ENCODE measurements at places on chromosomes 1 and 21.

GRCh38 chr1:8604041-8604945, 213.1 kb downstream of the RERE start:
- no peak for DNase-seq

- no peak for DNase-seq
These were observed 30.7 kb downstream of the NOL9 start for GRCh38 chr1:6523566-6523965.

DNA sequence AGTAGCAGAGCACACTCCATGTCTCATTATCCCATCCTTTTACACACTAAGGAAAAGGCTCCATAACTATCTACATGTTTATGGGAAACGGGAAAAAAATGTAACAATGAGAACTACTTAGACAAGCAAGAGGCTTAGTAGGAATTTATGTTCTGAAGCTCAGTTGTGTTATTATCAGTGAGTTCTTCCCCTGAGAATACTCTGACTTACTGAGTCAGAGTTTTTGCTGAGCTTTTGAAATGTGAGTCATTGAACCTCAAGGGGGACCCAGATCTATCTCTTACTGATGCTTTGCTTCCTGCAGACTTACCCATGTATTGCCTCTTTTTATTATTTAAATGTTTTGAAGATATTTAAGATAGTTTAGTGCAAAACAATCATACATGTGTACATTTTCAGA, 20.1 kb downstream of the CFHR5 start:
- no peak for DNase-seq

- DNase-seq = no peak
These were observed 299.2 kb downstream of the LTN1 start for GRCh38 chr21:28693476-28693875.

GRCh38 chr1:172674831-172675613, 16.1 kb downstream of the FASLG start:
- no peak for DNase-seq

DNA sequence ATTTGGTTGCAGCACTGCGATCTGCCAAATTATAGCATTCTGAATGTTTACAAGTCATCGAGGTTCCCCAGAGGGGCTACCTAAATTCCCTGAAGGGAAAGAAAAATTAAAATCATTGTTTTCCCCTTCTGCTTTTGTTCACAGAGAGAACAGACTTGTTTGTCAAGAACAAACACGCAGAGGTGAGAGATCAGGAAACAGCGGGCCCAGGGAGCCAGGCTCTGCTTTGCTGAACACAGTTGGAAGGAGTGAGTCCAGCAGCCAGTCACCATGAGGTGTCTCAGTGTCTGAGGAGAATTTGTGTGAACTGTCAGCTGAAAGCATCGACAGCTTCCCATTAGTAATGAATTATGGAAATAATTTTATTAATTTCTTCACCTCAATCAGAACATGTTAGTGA, 52.5 kb downstream of the RWDD3 start:
- DNase-seq = no peak

DNA sequence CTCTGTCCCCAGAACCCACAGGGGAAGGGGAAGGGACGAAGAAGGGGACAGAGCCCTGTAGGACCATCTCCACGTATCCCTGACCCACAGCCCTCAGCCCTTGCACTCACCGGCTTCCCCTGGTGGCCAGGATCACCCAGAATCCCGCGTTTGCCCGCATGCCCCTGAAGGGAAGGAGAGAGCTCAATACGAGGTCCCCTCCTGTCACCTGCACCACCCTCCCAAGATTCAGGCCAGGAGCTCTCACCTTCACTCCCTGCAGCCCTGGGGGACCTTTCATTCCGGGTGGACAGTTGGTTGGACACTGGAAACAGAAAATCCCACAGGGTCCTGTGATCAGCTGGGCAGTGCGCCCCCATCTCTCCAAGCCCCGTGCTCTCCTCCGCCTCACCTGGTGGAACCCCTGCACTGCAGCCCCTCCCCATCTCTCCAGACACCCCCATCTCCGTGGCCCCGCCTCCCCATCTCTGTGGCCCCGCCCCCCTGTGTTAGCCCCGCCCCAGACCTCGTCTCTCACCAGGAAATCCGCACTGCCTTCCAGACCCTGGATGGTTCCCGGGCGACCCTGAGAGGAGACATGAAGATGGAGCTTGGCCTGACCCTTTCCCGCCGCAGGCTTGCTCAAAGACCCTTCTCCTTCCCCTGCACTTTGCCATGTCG, 6.0 kb downstream of the COL9A2 start:
- DNase-seq = peak; percentile 71

DNA sequence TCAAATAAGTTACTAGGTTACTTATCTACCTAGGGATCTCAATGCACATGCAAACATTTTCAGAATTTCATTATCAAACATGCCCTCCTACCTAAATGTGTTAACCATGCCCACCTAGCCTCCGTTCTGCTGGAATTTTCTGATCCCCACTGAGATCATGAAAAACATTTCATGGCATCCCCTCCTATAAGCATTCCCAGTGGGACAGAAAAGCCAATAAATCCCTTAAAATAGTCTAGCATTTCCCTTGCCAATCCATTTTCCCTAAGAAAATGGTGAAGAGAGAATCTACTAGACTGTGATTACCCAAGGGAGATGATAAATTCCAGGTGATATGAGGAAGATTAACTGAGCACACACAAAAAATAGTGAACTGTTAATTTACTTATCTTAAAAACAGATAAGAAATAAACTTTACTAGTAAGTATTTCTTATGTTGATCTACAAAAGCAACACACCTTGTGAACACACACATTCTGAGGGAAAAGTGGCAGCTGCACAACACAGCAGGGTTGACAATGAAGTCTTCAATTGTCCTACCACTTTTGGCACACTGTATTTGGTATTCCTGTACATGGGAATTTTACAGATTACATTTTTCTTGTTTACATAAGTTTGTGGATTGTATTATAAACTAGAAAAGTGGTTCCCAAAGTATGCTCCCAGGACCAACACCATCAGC, 49.6 kb downstream of the ARID4B start:
- no peak for DNase-seq

DNA sequence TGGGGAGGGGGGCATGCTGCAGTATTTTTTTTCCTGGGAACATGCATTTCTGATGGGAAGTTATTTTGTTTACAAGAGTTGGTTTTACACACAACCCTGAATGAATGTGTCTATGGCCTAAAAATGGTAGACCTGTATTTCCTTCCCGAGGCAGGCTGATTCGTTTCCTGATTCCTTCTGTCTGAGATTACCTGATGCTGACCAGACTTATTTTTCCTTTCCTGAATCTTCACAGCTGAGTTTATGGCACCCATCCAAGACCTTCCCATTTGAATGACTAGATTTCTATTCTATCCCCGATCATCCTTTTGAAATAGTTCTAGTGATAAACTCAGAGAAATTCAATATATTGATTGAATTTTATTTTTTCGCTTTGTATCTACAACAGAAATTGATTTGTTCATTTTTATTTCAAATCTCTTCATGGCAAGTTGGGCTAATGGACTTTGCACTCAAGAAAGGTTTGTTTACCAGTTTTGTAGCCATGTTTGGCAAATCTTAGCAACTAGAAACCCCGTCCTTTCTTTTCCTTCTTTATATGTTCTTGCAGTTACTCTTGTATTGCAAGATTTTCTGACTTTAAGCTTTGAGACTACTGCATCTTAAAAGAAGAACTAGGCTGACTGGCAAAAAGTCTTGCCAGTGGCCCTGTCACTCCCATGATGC, 15.9 kb upstream of the PLEKHM2 start:
- DNase-seq = no peak

- no peak for DNase-seq
These were observed 22.1 kb upstream of the CITED4 start for GRCh38 chr1:40884055-40884795.

- DNase-seq = no peak
These were observed 7.4 kb downstream of the PTPRF start for GRCh38 chr1:43538143-43538487.

DNA sequence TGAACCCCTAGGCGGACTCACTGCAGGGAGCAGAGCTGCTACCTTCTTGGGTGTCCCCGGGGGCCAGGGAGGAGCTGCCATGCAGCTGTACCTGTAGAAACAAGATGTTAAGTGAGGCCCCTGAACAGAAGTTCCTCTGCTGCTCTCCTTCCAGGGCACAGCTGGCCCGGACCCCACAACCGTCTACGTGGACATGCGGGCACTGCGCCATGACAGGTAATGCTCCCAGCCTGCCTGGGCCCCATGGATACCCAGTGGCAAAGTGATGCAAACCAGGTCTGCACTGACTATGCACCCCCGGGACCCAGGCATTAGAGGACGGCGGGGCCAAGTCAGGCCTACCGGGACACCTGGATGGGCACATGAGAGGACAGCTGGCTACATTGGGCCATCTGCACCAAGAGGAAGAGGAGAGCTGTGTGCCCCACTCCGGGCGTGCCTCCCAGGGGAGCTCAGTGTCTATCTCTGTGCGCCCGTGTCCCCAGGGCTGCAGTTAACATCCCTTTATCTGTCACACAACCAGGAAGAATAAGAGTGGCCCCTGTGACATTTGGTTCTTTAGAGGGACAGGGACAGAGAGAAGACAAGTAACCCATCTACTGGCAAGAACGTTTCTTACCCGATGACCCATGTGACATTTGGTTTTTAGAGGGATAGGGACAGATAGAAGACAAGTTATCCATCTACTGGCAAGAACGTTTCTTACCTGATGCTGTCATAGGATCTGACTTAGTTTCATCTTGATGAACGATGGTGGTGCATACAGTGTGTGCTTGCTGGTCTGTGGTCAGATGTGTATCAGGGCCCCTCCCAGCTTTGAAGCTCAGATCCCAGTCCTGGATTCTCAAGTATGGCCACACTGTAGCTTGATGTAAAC, 44.1 kb downstream of the S100B start:
- DNase-seq = no peak

DNA sequence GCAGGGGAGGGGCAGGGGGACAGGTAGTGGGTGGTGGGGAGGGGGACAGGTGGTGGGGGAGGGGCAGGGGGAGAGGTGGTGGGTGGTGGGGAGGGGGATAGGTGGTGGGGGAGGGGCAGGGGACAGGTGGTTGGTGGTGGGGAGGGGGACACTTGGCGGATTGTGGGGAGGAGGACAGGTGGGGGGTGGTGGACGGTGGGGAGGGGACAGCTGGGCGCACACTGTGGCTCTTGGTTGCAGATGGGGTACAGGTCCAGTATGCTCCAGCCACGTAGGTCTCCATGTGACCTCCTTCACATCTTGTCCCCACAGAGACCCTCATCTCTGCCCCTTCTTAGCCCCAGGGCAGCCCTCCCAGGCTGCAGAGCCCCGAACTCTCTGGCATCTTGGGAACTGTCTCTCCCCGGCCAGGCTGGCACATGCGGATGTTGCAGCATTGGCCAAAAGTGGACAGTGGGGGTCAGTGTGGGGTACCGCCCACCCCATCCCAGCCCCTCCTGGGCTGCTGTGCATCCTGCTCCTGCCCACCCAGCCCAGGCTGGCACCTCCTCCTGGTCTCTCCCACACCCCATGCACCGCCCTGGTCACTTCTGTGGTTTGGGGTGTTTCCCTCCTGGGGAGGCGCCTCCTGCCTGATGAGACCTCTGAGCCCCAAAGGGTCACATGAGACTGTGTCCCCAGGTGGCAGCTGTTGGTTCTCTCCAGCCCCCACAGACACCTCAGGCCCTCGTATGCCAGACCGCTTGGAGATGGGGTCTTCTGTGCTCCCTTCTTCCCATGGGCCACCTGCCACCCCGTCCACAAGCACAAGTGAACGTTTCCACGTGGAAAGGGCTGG, 7.6 kb upstream of the SLC19A1 start:
- DNase-seq = peak; percentile 65

GRCh38 chr1:34806396-34806795, 13.6 kb downstream of the GJA4 start:
- DNase-seq = no peak

- no peak for DNase-seq
These were observed 13.4 kb downstream of the ATF3 start for GRCh38 chr1:212621949-212622305.

DNA sequence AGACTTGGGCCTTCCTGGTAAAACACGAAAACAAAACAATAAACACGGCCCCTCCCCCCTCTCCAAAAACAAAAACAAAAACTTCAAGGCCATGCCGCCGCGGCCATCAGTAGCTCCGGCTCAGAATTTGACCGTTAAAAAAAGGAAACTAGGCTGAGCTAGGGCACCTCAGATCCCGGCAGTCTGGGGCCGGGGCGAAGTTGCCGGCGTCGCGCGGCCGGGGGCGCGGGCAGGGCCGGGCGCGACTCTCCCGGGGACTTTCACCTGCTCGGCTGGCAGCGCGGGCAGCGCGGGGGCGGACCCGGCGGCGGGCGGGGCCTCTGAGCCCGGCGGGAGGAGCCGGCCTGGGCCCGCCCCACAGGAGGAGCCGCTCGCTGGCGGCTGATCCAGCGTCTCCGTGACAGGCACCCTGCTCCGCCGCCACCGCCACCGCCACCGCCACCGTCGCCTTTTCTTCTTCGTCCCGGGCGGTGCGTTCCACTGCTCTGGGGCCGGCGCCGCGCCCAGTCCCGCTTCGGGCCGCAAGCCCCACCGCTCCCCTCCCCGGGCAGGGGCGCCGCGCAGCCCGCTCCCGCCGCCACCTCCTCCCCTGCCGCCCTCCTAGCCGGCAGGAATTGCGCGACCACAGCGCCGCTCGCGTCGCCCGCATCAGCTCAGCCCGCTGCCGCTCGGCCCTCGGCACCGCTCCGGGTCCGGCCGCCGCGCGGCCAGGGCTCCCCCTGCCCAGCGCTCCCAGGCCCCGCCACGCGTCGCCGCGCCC, at the start of gene NOS1AP:
Gene NOS1AP, plus strand, starts transcription at position 358 of the 760 bp plus-strand sequence. CDS start 487 bp downstream, outside the sequence.
- peak; percentile 74 for DNase-seq

- no peak for DNase-seq
These were observed 12.5 kb upstream of the GPR153 start for GRCh38 chr1:6273380-6273891.

DNA sequence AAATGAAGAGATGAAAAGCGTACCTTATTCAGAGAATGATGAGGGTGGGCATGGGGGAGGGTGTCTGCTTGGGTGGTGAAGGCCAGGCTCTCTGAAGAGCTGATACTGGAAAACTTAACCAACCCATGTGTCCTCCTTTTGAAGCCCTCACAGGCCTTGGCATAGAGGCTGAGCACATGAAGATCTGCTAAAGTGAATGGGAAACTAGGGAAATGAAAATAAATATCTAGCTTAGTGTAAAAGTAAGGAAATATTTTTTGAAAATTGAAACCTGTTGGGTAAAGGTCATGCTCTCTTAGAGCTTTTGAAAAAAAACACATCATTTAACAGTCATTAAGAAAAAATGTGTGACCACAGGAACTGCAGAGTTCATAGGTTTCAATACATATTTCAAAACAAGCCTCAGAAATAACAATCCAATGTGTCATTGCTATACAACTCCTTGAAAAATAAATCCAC, 40.5 kb upstream of the RALGPS2 start:
- DNase-seq = no peak

GRCh38 chr1:88876573-88877365, 14.6 kb downstream of the GTF2B start:
- no peak for DNase-seq

- no peak for DNase-seq
These were observed 67.1 kb upstream of the IPO9 start for GRCh38 chr1:201761871-201762270.

GRCh38 chr21:45015469-45015860, 58.9 kb upstream of the ADARB1 start:
- peak; percentile 55 for DNase-seq

GRCh38 chr1:232751393-232752140, 53.6 kb upstream of the MAP10 start:
- no peak for DNase-seq
